ENCODE measurements at places on chromosomes 11 and 22. TPM values are rescaled to one million over a fixed set of nuclear protein-coding genes. Genes with fewer than 3 reads are reported as not detected.

C11orf87 gene
- total RNA-seq = 1.4 TPM

SNRPD3 gene
- 124 TPM for total RNA-seq

MS4A6E gene
- not detected for total RNA-seq

PPP2R5B gene
- total RNA-seq = 14.1 TPM

HPX gene
- total RNA-seq = 6.1 TPM

P2RY2 gene
- total RNA-seq = 0.55 TPM

MYBPC3 gene
- total RNA-seq = 0.10 TPM

CADM1 gene
- total RNA-seq = 147 TPM

MMP1 gene
- 0.24 TPM for total RNA-seq

MMP13 gene
- not detected for total RNA-seq

B3GAT1 gene
- total RNA-seq = 6.3 TPM

OR52N4 gene
- not detected for total RNA-seq

FLRT1 gene
- total RNA-seq = 0.24 TPM

IL17REL gene
- total RNA-seq = not detected

SHISA8 gene
- not detected for total RNA-seq
